Stimulated activated CD4-positive, alpha-beta T cell treated with anti-CD3 and anti-CD28 coated beads, Interleukin-12 subunit alpha, Interleukin-12 subunit beta, amount 100 ng/mL, for 24 hours (primary cell): ENCODE measurements at places on chromosomes 7 and 10.
A peak's percentile ranks its signal among the peaks of the same experiment; 100 is the strongest.

- no peak for DNase-seq
These were observed 285.9 kb upstream of the NEBL start for GRCh38 chr10:21183025-21183424.

DNA sequence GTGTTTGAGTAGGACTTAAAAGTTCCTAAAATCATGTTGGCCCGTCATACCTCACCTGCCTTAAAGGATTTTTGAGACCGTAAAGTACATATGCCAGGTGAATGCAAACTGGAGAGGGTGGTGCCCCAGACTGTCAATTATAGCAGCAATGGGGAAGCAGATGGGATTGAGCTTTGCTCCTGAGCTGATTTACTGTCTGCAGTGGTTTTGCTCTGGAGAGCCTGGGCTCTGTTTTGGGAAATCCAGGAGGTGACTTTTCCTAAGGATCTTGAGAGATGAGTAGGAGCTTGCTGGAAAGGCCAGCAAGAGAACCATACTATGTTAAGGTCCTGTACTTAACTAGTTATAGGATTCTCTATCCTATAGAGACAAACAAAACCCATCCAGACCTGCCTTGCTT is 43.0 kb downstream of the COL13A1 start:
- DNase-seq = no peak

DNA sequence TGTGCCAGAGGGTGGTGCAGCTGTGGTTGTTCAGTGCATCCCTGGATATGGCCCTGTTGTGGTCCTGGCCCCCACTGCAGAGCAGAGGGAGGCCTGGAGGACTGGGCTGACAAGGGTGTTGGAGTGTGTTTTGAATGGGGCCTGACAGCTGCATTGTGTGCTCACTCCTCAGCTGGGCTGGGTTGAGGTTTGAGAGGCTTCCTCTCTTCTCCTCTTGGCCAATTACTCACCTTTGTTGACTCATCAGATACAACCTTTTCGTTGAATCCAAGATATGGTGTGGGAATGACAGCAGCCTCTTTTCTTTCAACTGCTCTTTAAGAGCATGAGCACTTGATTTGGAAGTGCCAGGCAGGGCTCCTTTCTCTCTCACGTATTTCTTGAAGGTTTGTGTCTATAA is 228.5 kb upstream of the COBL start:
- no peak for DNase-seq

DNA sequence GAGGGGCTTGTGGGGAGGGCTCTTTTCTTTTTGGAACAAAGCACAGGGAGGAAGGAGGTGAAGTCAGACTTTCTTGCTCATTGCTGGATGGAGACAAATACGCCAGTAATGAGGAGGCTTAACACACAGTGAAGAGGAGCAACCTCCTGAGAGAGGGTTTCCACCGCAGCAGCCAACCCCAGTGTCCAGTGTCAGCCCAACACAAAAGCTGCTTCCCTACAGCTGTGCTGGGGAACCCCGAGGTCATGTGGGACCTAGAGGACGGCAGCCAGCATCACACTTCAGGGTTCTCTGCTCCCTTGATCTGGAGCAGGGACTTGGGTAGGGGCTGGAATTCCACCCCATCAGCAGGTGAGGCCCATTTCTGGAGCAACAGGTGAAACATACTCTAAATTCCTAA is 7.7 kb downstream of the BLNK start:
- DNase-seq = no peak

DNA sequence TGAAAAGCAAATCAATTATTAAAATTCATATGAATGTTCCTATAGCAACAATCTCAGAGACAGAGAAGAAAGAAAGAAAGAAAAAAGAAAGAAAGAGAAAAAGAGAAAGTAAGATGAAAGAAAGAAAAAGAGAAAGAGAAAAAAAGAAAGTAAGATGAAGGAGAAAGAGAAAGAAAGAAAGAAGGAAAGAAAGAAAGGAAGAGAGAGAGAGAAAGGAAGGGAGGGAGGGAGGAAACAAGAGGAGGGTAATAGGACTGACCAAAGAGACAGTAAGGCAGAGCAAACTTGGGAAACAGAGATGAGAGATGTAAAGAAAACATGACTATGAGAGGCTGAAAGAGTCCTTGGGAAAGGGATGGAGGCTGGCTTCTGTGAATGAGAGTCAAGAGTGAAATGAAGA is 458.4 kb downstream of the SORCS1 start:
- no peak for DNase-seq

- no peak for DNase-seq
These were observed 140.2 kb upstream of the AHR start for GRCh38 chr7:17158261-17158660.

DNA sequence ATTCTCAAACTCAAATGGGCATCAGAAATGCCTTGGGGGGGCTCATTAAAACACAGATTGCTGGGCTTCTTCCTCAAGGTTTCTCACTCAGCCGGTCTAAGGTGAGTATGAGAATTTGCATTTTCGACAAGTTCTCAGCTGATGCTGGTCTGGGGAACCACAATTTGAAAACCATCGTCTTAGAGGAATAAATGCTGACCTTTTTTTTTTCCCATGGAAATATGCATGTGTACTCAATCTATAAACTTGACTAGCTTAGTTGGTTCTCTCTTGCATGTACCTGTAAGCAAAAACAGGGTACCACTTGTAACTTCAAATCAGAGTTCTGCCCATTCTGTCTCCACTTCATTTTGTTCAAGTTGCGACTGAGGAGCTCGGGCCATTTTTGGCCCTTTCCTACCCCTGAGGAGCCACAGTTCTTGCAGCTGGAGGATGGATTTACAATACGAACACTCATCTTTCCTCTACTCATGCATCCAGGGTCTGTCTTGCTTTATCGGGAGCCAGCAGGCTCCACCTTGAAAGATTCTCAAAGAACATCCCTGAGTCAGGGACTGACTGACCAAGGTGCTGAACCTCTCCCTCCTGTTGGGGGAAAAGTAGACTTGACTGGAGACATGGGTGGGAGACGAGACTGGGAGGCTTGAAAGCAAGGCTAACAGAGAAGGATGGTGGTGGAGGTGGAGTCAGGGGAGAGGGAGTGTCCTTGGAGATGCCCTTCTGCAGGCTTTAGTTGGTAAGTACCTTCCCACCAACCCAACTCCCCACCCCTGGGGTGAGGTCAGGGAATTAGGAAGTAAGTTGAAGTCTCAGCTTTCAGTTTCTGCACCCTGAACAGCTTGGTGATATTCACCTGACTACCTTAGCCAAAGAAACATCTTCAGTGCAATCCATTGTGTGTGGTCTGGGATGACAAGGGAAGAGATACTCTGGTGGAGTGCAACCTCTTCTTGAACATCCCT is 3.7 kb upstream of the MAPK8 start:
- DNase-seq = no peak

GRCh38 chr7:129209067-129209926 is 15.5 kb upstream of the AHCYL2 start:
- DNase-seq = no peak

- no peak for DNase-seq
These were observed 5.4 kb downstream of the IDI1 start for GRCh38 chr10:1043532-1043995.

DNA sequence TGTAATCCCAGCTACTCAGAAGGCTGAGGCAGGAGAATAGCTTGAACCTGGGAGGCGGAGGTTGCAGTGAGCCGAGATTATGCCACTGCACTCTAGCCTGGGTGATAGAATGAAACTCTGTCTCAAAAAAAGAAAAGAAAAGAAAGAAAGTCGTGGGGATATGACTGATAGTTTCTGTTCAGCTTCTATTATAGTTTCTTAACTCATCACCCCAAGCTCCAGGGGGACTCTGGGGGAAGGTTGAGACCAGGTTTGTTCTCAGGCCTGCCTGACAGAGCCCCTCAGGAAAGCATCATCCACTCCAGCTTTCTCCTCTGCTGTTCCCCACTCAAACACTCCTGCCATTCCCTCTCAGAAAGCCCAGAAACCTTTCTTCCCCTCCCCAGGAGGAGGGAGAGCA is 542.4 kb upstream of the GALNT17 start:
- DNase-seq = no peak

- no peak for DNase-seq
These were observed 259.0 kb downstream of the GRM8 start for GRCh38 chr7:126993626-126994213.

- DNase-seq = no peak
These were observed 3.3 kb upstream of the ZNF746 start for GRCh38 chr7:149500910-149501309.

DNA sequence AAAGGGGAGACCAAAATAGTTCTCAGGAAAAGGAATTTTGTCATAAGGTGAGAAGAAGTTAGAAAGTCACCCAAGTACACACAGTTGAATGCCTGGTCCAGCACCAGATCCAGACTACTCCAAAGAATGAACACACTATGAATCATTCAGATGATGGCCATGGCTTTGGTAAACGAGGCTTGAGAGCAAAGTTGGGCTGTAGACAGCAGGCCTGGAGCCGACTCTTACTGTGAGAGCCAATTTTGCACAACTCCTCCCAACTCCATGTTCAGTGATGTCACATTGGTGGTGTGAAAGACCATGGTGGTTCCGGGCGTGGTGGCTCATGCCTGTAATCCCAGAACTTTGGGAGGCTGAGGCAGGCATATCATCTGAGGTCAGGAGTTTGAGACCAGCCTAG is 131.6 kb downstream of the PKD1L1 start:
- DNase-seq = no peak

GRCh38 chr10:91768123-91768522 is 30.1 kb upstream of the TNKS2 start:
- DNase-seq = no peak

- DNase-seq = no peak
These were observed 24.1 kb downstream of the GRIFIN start for GRCh38 chr7:2452074-2452507.

GRCh38 chr7:28272461-28272877 is 91.9 kb upstream of the JAZF1 start:
- peak; percentile 21 for DNase-seq

- no peak for DNase-seq
These were observed 95.5 kb upstream of the KCNIP2 start for GRCh38 chr10:101939008-101939648.

GRCh38 chr7:28224172-28224571 is 43.6 kb upstream of the JAZF1 start:
- no peak for DNase-seq

- DNase-seq = no peak
These were observed 81.0 kb downstream of the PPP1R3C start for GRCh38 chr10:91551856-91552255.

DNA sequence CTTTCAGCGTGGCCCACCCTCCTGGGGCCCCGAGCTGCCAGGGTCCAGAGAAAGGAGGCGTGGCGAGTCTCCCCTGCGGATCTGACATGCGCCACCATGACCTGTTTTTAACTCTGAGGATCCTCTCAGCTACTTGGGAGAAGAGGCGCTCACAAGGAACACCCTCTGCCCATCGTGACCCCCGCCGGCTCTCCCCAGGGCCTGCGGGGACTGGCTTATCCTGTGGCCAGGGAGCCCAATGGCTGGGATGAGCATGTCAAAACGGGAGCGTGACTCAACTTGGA is 93.7 kb downstream of the EBF3 start:
- DNase-seq = no peak

DNA sequence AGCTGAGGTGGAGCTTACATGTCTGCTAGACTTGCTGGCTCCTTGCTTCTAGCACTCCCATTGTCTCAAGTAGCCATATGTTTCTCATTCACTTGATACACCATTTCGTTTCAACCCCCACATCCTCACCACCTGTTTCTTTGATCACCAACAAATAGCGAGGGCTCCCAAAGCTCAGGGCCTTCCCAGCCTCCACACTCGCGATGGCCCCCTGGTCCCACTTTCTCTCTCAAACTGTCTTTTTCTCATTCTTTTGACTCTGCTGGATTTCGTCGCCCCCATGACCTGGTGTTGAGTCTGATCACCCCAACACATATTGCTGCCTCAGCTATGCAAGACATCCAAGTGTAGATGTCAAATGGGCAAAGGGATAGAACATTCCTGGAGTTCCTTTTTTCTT is 26.0 kb upstream of the SMNDC1 start:
- no peak for DNase-seq

GRCh38 chr10:106252541-106252940 is 912.0 kb downstream of the SORCS1 start:
- DNase-seq = no peak

DNA sequence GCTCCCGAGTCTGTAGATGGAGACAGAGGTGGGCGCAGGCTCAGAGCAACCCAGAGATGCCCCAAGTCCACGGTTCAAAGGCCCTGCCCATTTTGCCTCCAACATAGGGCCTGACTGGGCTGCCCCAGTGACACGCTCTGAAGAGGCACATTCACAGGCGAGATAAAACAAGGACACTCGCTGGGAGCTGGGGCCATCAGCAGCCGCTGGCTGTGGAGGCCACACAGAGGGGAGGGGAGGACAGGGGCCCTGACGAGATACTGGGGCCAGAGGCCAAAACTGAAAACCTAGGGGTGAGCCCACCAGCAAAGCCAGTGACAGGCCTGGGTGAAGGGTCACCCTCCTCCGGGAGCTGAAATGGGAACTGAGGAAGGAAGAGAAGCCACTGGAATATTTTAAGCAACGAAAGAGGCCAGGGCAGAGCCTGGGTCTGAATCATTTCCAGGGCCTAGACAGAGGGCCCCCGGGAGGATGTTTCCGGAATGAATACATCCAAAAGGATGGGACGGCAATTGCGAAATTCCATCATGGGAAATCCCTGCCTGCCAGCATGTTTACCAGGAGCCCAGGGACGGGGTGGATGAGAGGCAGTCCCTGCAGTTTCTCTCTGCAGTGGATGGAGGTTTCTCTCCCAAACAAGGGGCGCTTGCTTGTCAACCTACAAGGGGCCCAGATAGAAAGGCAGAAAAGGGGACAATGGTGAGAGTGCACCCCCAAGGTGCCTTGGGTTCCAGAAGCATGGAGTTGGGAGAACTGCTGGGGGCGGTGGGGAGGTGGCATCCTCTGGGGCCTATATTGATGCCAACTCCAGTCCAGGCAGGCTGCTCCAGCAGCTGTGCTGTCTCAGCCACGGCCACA is 29.0 kb upstream of the HSPA12A start:
- no peak for DNase-seq

- DNase-seq = no peak
These were observed 26.5 kb downstream of the RNF32 start for GRCh38 chr7:156667110-156667426.

GRCh38 chr7:52781250-52781649 is 254.2 kb upstream of the POM121L12 start:
- no peak for DNase-seq

DNA sequence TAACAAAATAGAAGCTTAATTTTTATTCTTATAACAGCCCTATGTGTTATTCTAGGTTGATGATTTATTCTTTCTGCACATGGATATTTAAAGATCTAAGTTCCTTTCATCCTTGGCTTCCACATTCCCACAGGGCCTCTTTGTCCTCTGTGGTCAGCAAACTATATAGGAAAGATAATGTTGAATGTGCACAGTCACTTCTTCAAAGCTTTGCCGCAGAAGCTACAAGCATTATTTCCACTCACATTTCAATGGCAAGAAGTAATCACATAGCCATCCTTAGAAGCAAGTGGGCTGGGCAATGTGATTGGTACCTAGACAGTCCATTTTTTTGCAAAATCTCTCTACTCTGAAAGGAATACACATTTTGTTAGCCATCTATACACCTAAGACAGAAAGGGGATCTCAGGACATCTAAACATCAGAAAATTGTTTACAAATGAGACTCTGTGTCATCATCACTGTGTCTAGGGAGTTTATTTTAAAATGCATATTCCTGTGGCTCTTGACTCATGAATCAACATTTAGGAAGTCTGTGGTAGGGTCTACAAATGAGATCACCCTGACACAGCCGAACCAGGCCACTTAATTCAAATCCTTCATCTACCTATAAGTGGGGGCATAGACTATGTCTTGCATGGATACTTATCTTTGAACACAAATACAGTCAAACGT is 1060.5 kb downstream of the XPNPEP1 start:
- no peak for DNase-seq
